ENCODE measurements at places on chromosomes 11 and 22. TPM values are rescaled to one million over a fixed set of nuclear protein-coding genes. Genes with fewer than 3 reads are reported as not detected.
A peak's percentile ranks its signal among the peaks of the same experiment; 100 is the strongest.

Gene SMIM38
- not detected for total RNA-seq

Gene RPS25
- 822 TPM for total RNA-seq

Gene SLC1A2
- total RNA-seq = 9.8 TPM

Gene CCDC116
- total RNA-seq = not detected

GRCh38 chr11:12200991-12201985, 90.9 kb downstream of the MICAL2 start:
- no peaks in the 10 kb centered on the region for H3K4me1 ChIP-seq
- DNase-seq = no peak
- H3K36me3 ChIP-seq = no peaks in the 10 kb centered on the region

Gene OR10D3
- total RNA-seq = not detected

- no peak for DNase-seq
- no peaks in the 10 kb centered on the region for H3K36me3 ChIP-seq
- H3K4me1 ChIP-seq = no peaks in the 10 kb centered on the region
- no peak overlapping the region for H3K4me3 ChIP-seq
- no peaks in the 10 kb centered on the region for H3K27me3 ChIP-seq
Measured at GRCh38 chr11:31582697-31583096, 73.1 kb downstream of the ELP4 start.

GRCh38 chr11:74090701-74091100, 80.1 kb downstream of the C2CD3 start:
- DNase-seq = no peak
- no peaks in the 10 kb centered on the region for H3K27me3 ChIP-seq
- no peaks in the 10 kb centered on the region for H3K4me1 ChIP-seq
- H3K27ac ChIP-seq = no peak overlapping the region

Gene FJX1
- 4.2 TPM for total RNA-seq

Gene MYRF
- total RNA-seq = 16.4 TPM

Gene CTSW
- 0.49 TPM for total RNA-seq

Gene OR4A16
- not detected for total RNA-seq

Gene DEFB131B
- not detected for total RNA-seq

DNA sequence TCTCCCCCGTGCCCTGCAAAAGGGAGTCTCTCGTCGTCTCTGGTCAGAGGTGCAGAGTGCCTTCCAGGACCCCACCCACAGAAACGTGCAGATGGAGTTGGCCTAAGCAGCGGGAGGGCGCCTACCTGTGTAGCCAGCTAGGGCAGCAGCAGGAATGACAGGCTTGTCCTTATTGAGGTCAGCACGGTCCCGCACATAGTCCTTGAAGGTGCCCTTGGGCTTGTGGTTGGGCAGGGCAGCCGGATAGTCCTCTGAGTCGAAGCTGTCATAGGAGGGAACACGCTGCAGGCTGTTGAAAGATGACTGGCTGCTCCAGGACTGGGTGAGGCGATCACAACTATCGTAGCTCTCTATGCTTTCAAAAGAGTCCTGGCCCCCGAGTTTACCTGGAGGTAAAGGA, 107.3 kb downstream of the ETS1 start:
- no peak overlapping the region for H3K4me3 ChIP-seq
- no peaks in the 10 kb centered on the region for H3K27me3 ChIP-seq
- H3K4me1 ChIP-seq = no peaks in the 10 kb centered on the region
- no peak for DNase-seq

Gene THAP7
- 12.7 TPM for total RNA-seq

GRCh38 chr11:96062134-96062533, 138.2 kb upstream of the MTMR2 start:
- no peak overlapping the region for H3K4me3 ChIP-seq
- no peaks in the 10 kb centered on the region for H3K27me3 ChIP-seq
- no peaks in the 10 kb centered on the region for H3K36me3 ChIP-seq
- DNase-seq = no peak
- no peaks in the 10 kb centered on the region for H3K4me1 ChIP-seq

Gene MPZL3
- 3.6 TPM for total RNA-seq

GRCh38 chr11:65067446-65067845, 9.1 kb upstream of the NAALADL1 start:
- H3K4me3 ChIP-seq = no peak overlapping the region
- H3K27ac ChIP-seq = no peak overlapping the region
- DNase-seq = no peak
- H3K4me1 ChIP-seq = no peaks in the 10 kb centered on the region

- DNase-seq = peak; percentile 26
- H3K4me3 ChIP-seq = no peak overlapping the region
- H3K4me1 ChIP-seq = peaks cover 82% of the 10 kb centered on the region
- no peaks in the 10 kb centered on the region for H3K36me3 ChIP-seq
Measured at GRCh38 chr11:1299621-1300020, 9.8 kb downstream of the TOLLIP start.

Gene GRIK4
- not detected for total RNA-seq

GRCh38 chr11:47177846-47178245, 1.2 kb upstream of the ARFGAP2 start:
- H3K4me1 ChIP-seq = no peaks in the 10 kb centered on the region
- peak overlapping the region; percentile 96 for H3K27ac ChIP-seq
- DNase-seq = peak; percentile 64
- H3K4me3 ChIP-seq = no peak overlapping the region
- H3K27me3 ChIP-seq = no peaks in the 10 kb centered on the region

Gene KDM2A
- 36.1 TPM for total RNA-seq

GRCh38 chr22:34395370-34395769, 475.1 kb upstream of the LARGE1 start:
- H3K27me3 ChIP-seq = no peaks in the 10 kb centered on the region
- DNase-seq = no peak
- no peaks in the 10 kb centered on the region for H3K4me1 ChIP-seq
- no peak overlapping the region for H3K27ac ChIP-seq

- H3K4me1 ChIP-seq = no peaks in the 10 kb centered on the region
- no peak overlapping the region for H3K27ac ChIP-seq
- no peak for DNase-seq
- no peaks in the 10 kb centered on the region for H3K36me3 ChIP-seq
Measured at GRCh38 chr11:13149991-13150390, 127.6 kb upstream of the BMAL1 start.

Gene NCR3LG1
- 3.2 TPM for total RNA-seq

Gene CCDC83
- not detected for total RNA-seq

DNA sequence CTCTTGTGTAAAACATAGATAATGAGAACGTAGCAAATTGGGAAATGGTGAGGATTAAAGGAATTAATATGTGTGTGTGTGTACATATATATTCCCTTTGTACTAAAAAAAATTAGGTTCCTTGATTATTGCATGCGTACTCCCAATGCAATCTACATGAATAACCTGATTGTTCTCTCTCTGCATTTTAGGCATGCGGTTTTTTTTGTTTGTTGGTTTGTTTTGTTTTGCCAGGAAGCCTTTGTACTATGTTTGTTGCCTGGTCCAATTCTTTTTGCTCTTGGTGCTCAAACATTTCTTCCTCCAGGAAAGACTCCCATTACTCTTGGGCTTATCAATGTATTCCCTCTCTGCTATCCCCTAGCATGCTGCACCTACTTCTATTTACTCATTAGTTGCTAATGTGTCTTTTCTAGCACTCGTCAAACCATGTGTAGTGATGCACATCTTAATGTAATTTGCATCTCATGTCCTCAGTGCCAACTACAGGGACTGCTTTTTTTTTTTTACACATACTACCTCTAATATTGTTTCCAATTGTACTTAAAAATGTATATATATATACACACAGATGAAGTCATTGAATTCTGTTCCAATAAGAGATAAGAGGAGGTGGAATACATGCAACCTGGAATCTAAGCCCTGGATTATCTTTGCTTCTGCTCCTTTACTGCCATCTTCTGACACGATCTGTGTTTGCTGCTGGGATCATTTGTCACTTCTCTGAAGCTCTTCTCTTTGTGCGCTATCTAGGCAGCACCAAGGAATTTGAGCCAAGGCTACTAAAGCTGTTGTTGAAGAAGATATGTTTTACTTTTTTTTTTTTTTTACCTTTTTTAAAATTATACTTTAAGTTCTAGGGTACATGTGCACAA, 197.2 kb upstream of the ANO3 start:
- H3K36me3 ChIP-seq = no peaks in the 10 kb centered on the region
- DNase-seq = no peak
- no peaks in the 10 kb centered on the region for H3K27me3 ChIP-seq
- H3K27ac ChIP-seq = no peak overlapping the region

Gene UPK3A
- total RNA-seq = not detected

DNA sequence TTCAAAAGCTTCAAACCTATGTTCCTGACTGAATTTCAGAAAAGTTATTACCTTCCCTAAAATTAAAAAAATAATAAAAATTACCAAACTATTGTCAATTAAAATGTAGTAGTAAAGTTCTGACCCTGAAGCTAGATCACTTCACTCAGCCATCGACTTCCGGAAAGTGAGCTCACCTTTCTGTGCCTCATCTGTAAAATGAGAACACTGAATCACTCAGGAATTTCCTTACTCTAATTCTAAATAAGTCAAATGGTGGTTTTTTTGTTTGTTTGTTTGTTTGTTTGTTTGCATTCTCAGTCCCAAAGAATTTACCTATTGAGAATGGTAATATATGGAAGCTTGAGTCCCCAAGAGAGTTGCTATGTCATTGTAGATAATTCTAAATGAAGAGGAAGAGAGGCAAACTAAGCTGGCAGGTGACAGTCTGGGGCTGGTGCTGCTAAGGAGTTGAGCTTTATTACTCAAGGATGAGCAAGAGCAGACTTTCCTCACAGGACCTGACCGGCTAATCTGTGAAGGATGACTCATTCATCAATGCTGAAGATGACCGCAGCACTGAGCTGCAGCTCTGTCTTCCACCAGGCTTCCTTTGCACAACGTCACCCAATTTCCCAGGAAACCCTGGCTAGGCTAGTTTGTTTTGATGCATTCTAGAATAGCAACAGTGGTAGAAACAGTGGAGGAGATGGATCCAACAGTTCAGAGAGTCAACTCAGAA, 248.8 kb downstream of the RAB38 start:
- H3K4me1 ChIP-seq = no peaks in the 10 kb centered on the region
- H3K4me3 ChIP-seq = no peak overlapping the region
- DNase-seq = no peak
- no peaks in the 10 kb centered on the region for H3K27me3 ChIP-seq

Gene RBM4B
- 8.2 TPM for total RNA-seq

GRCh38 chr22:38710351-38710750, 4.6 kb downstream of the GTPBP1 start:
- no peak overlapping the region for H3K4me3 ChIP-seq
- H3K36me3 ChIP-seq = no peaks in the 10 kb centered on the region
- no peak for DNase-seq
- H3K27ac ChIP-seq = no peak overlapping the region
- H3K27me3 ChIP-seq = no peaks in the 10 kb centered on the region

GRCh38 chr11:130533113-130533798, 84.8 kb downstream of the ADAMTS15 start:
- no peak for DNase-seq
- no peaks in the 10 kb centered on the region for H3K36me3 ChIP-seq
- H3K4me3 ChIP-seq = no peak overlapping the region
- H3K4me1 ChIP-seq = no peaks in the 10 kb centered on the region

Gene GSC2
- total RNA-seq = not detected

DNA sequence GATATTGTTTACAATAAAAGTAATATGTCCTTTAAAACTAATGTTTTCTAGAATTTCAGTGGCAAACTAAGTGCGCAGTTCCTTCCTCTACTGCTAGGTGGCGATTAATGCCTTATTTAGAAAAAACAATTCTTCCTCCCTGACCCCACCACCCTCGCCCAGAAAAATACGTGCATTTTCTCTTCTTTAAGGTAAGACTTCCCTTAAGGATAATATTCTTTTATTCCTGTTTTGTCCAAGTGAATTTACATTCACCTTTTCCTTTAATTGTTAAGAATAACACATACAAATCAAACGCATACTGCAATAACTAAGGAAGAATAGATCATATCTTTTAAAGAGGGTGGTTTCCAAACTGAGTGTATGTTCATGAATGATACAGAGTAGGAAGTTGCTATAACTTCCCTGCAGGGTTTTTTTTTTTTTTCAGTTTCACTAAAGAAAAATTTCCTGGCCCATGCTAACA, 17.0 kb upstream of the PSMA1 start:
- H3K27me3 ChIP-seq = no peaks in the 10 kb centered on the region
- no peak overlapping the region for H3K4me3 ChIP-seq
- no peak overlapping the region for H3K27ac ChIP-seq
- no peaks in the 10 kb centered on the region for H3K36me3 ChIP-seq
- H3K4me1 ChIP-seq = peaks cover 7% of the 10 kb centered on the region

DNA sequence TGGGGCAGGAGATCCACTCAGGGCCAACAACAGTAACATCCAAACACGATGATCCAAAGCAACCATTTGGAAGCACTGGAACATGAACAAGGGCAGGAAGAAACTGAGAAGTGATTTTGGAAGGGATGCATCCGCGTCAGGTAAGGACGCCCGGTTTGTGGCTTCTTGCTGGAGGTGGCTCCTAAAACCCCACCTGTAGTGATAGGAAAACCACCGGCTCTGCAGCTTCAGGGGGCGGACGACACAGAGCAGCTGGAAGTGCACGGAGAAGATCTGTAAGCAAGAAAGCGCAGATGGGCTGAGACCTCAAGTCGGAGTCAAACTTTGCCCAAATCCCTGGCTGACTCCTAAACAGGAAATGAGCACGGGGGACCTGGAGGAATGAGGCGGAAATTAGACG, 1066.1 kb downstream of the BRD1 start:
- peak; percentile 13 for DNase-seq
- no peaks in the 10 kb centered on the region for H3K27me3 ChIP-seq
- no peak overlapping the region for H3K27ac ChIP-seq
- H3K4me3 ChIP-seq = no peak overlapping the region

Gene SCGB1D2
- total RNA-seq = not detected

- no peaks in the 10 kb centered on the region for H3K4me1 ChIP-seq
- no peak overlapping the region for H3K4me3 ChIP-seq
- H3K27ac ChIP-seq = no peak overlapping the region
- no peaks in the 10 kb centered on the region for H3K27me3 ChIP-seq
- H3K36me3 ChIP-seq = no peaks in the 10 kb centered on the region
Measured at GRCh38 chr11:68017980-68018729, 8.0 kb downstream of the ALDH3B1 start.

DNA sequence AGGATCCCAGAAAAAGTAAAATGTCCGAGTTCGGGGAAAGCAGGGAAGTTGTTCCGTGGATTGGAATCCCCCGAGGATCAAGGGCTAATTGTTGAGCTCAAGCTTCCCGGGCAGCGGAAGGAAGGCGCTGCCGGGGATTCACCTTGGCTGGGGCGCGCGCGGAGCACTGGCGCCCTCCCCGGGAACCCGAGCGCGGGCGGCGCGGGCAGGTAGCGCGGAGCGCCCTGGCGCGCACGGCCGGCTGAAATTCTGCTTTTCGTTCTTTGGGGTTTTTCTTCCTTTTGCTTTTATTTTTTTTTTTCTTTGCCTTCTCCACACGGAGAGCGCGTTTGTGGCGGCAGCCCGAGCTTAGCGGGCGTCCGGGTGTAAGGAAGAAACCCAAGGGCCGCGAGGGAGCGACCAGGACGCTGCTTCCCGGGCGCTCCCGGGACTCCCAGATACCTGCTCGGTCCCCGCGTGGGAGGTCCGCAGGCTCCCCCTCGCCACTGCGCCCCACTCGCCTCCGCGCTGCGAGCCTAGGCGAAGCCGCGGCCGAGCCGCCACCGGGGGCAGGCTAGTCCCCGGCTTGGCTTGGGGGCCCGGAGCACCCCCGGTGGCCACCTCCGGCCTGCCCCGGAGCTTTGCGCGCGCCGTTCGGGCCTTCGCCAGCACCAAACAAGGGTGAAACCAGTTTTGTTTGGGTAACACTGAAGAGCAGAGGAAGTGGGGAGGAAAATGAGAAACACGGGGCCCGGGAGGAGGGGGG, 4.8 kb upstream of the IGF2 start:
- H3K4me3 ChIP-seq = no peak overlapping the region
- no peak for DNase-seq

Gene ELF5
- total RNA-seq = not detected

- H3K4me1 ChIP-seq = no peaks in the 10 kb centered on the region
- H3K4me3 ChIP-seq = no peak overlapping the region
- H3K36me3 ChIP-seq = peaks cover 27% of the 10 kb centered on the region
Measured at GRCh38 chr11:62622476-62623089, 797 bp upstream of the B3GAT3 start.

Measured in right lobe of liver (tissue), 6 donors.